ENCODE measurements at places on chromosomes 1 and 21.

DNA sequence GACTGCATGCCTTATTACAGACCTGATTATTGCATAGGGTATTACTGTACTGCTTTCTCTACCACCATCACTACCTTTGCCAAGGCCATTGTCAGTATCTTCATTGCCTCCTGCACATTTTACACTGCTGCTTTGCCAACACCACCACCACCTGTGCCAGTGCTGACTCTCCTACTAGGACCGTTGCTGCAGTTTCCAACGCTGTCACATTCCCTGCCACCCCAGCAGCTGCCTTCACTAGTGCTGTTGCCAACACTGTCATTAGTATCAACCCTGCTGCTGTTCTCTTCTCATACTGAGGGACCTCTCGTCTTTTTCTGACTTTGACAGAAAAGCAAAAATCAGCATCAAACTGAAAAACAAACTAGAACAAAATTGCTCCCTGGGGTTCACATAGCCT, 394.9 kb upstream of the B3GALT2 start:
- DNase-seq, result peak; percentile 52

DNA sequence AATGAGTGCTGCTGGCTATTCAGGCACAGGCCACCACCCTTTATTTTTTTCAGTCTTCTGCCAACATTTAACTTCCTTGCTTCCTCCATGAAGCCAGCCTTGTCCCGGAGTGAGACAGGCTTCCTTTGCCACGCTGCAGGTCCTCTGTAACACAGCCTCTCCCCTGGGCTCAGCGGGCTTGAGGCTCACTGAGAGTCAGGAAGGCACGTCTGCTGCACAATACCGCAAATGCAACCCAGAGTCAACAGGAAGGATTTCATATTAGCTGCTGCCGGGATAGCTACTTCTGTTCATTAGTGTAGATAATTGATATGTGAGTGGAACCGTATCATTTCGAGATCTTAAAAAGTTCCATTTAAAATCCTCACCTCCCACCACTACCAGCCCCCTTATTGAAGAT, 22.5 kb downstream of the MYOG start:
- DNase-seq, result no peak

GRCh38 chr1:68363339-68363738, 86.4 kb downstream of the RPE65 start:
- no peak for DNase-seq

- DNase-seq, result no peak
Observed at GRCh38 chr1:3580231-3580630, 31.1 kb downstream of the MEGF6 start.

DNA sequence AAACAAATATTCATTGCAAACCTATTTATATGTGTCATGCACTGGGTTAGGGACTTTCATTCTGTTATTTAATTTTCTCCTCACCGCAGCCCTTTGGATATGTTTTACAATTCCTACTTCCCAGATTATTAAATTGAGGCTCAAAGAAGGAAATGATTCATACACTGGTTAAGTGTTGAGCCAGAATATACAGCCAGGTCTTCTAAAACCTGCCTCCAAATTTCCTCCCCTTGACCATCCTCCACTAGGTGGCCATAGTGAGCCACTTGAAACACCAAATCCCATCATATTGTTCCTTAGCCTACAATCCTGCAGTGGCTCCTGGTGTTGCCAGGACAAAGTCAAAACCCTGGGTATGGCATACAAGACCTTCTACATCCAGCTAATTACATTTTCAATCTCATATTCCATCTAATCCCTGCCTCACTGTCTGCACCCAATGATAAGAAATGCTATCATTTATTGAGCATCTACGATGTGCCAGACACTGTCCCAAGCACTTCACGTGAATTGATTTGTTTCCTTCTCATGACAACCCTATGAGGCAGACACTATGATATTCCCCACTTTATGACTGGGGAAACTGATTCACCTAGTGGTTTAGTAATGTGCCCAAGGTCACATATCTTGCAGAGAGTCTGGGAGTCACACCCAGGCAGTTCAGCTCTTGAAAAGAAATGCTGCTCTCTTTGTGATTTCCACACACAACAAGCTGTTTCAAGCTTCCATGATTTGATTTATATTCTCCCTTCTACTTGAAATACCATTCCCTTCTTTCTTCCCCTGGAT, 23.6 kb upstream of the KIRREL1 start:
- peak; percentile 68 for DNase-seq

DNA sequence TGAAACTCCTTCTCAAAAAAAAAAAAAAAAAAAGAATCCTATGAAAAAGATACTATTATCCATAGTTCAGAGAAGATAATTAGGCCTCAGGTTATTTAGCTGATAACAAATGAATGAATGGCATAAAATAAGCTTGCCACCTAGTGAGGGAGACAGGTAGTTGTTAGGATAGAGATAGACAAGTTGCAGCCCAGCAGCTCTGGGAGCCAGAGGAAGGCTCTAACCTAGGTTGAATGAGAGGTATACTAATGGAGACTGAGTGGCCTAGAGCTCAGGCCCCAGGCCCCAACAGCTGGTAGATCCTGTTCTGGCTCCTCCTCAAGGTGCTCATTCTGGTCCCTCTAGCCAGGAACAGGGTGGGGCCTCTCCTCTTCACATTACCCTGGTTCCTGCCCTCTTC, 20.6 kb upstream of the RSPO1 start:
- DNase-seq, result no peak

- no peak for DNase-seq
Observed at GRCh38 chr1:55181666-55182065, 33.5 kb downstream of the USP24 start.

DNA sequence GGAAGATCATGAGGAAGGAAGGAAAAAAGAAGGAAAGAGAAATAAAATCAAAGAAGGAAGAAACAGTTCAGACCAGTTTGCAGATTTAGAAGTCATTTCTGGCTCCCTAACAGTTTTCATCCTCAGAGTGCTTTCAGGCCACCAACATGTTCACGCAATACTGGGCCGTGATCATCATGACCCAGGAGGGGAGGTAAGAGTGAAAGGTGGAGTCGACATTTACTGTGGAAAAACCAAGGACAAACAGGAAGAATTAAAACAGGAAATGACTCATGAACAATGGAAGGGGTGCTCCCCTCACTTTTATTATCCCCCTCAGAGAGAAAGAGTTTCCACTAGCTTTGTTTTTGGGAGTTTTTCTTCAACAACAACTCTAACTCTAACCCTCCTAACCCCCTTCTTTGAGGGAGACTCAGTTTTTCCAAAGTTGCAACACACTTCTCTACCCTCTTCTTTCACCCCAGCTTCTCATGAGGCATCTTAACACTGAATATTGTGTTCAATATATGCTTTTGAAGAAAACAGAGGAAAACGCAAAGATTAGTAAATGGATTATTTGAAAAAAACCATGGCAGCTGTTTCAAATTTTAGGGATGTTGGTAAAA, 60.4 kb downstream of the VANGL2 start:
- DNase-seq, result no peak

DNA sequence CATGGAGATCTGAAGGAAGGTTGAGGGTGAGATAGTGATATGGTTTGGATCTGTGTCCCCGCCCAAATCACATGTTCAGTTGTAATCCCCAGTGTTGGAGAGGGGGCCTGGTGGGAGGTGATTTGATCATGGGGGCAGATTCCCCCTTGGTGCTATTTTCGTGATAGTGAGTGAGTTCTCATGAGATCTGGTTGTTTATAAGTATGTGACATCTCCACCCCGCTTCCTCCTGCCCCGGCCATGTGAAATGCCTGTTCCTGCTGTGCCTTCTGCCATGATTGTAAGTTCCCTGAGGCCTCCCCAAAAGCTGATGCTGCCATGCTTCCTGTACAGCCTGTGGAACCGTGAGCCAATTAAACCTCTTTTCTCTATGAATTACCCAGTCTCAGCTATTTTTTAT, 451.9 kb upstream of the VAMP3 start:
- DNase-seq, result no peak

- DNase-seq, result no peak
Observed at GRCh38 chr1:17546946-17547670, 7.6 kb downstream of the ARHGEF10L start.

- peak; percentile 52 for DNase-seq
Observed at GRCh38 chr1:160066829-160067745, 2.9 kb downstream of the KCNJ10 start.

GRCh38 chr1:80457409-80457808, 1343.3 kb upstream of the ADGRL2 start:
- no peak for DNase-seq

GRCh38 chr1:60280256-60280655, 206.7 kb upstream of the C1orf87 start:
- peak; percentile 92 for DNase-seq

DNA sequence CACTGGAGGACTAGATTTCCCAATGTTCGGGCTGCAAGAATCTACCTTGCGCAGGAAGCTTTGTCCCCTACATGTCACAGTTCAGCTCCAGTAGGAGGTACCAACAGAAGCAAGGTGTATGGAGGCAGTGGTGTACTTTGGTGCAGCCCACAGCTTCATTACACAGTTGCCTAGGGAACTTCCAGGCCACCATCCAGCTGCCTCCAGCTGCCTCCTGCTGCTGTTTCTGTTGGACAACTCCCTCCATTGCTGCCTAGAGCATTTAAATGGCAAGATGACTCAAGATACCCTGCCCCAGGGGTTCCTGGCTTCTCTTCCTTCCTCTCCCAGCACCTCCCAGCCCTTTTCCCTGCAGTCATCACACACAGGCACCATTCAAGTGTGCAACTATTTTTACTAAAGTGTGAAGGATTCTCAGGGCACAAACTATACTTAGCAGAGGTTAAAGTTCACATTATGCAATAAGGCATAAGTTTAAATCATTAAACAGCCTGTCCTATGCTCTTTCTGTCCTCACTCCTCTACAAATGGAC, 39.0 kb upstream of the ATP1A1 start:
- no peak for DNase-seq

DNA sequence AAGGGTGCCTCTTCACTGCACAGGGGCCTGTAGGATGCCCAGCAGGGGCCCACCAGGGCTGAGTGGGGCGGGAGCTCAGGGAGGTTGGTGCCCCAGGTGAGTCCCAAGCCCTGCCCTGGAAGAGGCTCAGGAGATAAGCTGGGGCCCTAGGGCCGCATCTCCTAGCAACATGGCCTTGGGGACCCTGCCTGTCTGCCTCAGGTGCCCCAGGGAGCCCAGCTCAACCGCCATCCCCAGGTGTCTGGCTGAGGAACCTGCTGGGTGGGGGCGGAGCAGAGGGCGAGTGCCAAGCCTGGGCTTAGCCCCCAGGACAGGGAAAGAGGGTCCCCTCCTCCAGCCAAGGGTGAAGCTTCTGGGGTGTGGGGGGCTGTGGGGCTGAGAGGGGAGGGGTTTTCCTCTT, 54.8 kb downstream of the FOXO6 start:
- no peak for DNase-seq

GRCh38 chr1:205715628-205716027, 34.4 kb downstream of the NUCKS1 start:
- DNase-seq, result no peak

GRCh38 chr1:93588955-93589354, 92.7 kb downstream of the BCAR3 start:
- DNase-seq, result no peak

DNA sequence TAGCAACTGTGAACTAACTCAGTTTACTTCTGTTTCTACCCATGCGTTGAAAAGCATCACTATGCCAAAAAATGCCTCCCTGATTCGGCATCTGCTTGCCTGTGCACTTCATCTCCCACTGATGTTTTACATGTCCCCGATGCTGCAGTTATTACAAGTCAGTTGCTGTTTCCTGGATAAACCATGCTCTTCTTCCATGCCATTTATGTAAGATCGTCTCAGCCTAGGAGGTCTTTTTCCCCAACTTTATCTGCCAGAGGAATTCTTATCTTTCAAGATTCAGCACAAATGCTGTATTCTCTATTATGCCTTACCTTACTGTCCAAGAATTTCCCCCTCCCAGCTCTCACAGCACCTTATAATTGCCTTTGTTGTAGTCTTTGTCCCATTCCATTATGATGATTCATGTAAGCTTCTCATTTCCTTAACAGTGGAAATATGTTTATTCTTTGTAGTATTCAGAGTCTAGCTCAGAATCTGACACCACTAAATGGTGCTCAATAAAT, 30.0 kb downstream of the PRKACB start:
- no peak for DNase-seq

GRCh38 chr1:157429601-157430240, 122.6 kb downstream of the FCRL5 start:
- DNase-seq, result no peak

GRCh38 chr1:183912265-183912886, 107.5 kb downstream of the RGL1 start:
- DNase-seq, result no peak

- no peak for DNase-seq
Observed at GRCh38 chr1:248406721-248407692, 4.2 kb downstream of the OR2T1 start.

GRCh38 chr1:49060766-49061165, 284.1 kb upstream of the BEND5 start:
- DNase-seq, result peak; percentile 62

- peak; percentile 40 for DNase-seq
Observed at GRCh38 chr1:232951180-232951579, 769 bp downstream of the NTPCR start.

GRCh38 chr21:28429161-28429560, 563.5 kb downstream of the LTN1 start:
- no peak for DNase-seq

GRCh38 chr1:115809847-115810246, 31.1 kb downstream of the NHLH2 start:
- no peak for DNase-seq

- peak; percentile 66 for DNase-seq
Observed at GRCh38 chr1:60872426-60873054, 209.8 kb upstream of the NFIA start.

Data from muscle of leg (tissue), 16 donors.